ENCODE measurements at places on chromosomes 1 and 21.
A peak's percentile ranks its signal among the peaks of the same experiment; 100 is the strongest.

DNA sequence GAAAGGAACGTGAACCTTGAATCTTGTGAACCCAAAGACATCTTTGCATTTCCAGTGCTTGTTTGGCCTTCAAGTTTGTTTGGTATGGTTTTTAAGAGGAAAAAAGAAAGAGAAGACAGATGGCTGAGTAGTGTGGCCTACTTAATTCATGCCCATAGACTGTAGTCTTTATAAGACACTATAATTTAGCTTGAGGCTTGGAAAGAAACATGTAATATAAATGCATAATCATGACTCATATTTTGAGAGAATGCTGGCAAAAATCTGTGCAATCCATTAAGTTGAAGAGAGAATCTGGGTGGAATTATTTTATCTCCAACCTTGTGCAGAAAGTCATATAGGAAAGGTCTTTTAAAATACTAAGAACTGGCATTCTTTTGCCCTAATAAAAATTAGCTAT lies 179.3 kb downstream of the SIPA1L2 start:
- peak; percentile 21 for DNase-seq

DNA sequence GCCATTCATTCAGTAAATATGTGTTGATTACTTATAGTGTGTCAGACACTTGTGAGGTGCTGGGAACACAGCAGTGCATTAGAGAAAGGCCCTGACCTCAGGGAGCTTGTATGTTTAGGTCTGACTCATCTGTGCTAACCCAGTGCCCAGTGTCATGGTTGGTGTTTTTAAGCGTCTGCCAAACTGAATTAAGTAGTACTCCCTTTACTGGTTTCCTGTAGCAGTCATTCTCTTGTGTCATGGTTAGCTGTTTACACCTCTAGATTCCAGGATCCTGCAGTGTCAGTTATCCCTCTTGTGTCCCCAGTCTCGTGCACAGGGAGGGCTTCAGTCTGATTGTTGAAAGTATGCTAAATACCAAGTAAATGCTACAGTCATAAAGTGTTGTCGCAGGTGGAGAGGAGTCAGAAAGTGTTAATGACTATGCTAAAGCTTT lies 14.2 kb downstream of the UCK2 start:
- peak; percentile 20 for DNase-seq

DNA sequence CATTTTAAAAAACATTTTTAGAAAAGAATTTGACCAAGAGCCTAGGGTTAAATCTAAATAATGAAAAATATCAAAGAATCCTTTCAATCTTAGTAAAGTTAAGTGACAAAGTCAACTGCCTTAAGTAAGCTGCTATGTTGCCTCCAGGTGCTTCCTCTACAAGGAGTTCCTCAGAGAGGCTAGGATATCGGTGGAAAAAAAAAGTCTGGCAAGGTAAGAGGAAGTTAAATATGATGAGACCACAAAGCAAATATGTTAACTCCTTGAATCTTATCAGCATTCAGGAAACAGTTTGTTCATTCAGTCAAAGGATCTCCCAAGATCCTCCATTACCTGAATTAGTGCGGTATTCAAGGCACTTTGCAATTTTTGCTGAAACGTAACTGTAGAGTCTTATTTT lies 563.5 kb downstream of the PTPRC start:
- DNase-seq = no peak

GRCh38 chr1:175591083-175591743 lies 152.2 kb downstream of the TNR start:
- DNase-seq = no peak

- peak; percentile 44 for DNase-seq
These were observed 126.8 kb upstream of the COL6A1 start for GRCh38 chr21:45854690-45855247.

- no peak for DNase-seq
These were observed 98.7 kb upstream of the SLC35F3 start for GRCh38 chr1:233805786-233806185.

- peak; percentile 15 for DNase-seq
These were observed 9.9 kb upstream of the COG2 start for GRCh38 chr1:230632273-230632873.

DNA sequence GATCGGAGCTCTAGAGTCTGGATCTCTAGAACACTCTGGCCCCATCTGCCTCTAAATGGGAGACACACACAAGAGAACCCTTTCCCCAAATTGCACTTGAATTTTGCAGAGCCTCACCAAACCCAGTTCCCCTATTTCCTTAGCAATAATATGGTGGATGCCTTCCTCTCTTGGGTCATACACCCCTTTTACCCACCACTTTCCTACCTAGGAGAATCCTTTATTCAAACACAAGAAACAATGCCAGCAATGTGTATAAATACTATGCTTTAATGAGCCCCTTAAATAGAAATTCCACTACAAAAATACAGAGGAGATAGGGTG lies 760 bp upstream of the SF3B4 start:
- DNase-seq = no peak

DNA sequence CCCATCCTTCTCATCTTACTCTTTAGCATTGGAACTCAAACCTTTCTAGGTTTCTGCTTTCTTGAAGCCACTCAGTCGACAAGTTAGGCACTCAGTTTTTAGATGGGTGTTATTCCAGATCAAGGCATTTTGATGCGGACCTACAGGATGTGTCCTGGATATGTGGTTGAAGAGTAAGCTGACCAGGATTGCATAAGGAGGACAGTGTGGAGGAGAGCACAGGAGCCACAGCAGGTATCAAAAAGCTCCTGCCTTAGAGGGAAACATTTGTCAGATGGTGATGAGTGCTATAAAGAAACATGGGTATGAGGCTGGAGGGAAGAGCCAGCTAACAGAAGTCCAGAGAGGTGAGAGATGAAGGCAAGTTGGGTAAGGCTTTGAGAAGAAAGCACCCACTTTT lies 33.9 kb upstream of the OPRD1 start:
- DNase-seq = no peak

GRCh38 chr1:178538192-178538916 lies 25.4 kb downstream of the TEX35 start:
- DNase-seq = peak; percentile 88
